Gastrocnemius medialis (tissue), 4 donors: ENCODE measurements at places on chromosomes 6 and 20. TPM values are rescaled to one million over a fixed set of nuclear protein-coding genes. Genes with fewer than 3 reads are reported as not detected.

BPIFB4 gene
- not detected for total RNA-seq

TUBB2B gene
- 3.5 TPM for total RNA-seq

GRCh38 chr6:76779068-76779467, 684.2 kb downstream of the HTR1B start:
- H3K36me3 ChIP-seq = no peaks in the 10 kb centered on the region
- H3K4me3 ChIP-seq = no peak overlapping the region
- no peaks in the 10 kb centered on the region for H3K27me3 ChIP-seq

DNA sequence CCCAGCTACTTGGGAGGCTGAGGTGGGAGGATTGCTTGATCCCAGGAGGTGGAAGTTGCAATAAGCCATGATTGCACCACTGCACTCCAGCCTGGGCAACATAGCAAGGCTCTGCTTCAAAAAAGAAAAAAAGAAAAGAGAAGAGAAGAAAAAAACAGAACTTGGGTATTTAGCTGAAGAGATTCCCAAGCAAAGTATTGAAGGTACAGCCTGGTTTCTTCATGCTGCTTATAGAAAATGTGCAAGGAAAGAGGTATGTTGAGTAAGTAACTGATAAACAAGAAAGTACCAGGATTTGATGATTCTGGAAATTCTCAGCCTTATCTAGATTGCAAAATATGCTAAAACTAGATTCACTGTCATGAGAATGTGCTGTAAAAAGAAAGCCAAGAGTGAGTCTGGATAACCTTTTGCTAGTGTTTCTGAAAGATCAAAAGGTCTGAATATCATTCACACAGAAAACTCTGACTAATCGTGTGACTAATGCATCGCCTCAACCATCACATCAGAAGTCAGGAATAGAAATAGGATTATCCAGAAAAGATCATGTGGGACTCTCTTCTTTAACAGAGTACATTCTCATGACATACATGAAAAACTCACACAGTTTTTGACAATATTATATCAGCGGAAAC, 32.4 kb upstream of the NOP56 start:
- H3K36me3 ChIP-seq = no peaks in the 10 kb centered on the region
- H3K4me3 ChIP-seq = no peak overlapping the region
- no peak overlapping the region for H3K27ac ChIP-seq
- H3K4me1 ChIP-seq = no peaks in the 10 kb centered on the region

GRCh38 chr6:170279426-170279825, 11.5 kb downstream of the DLL1 start:
- DNase-seq = no peak
- H3K27ac ChIP-seq = peak overlapping the region; percentile 89
- H3K27me3 ChIP-seq = no peaks in the 10 kb centered on the region
- peaks cover 26% of the 10 kb centered on the region for H3K4me1 ChIP-seq

GRCh38 chr6:115838763-115839401, 221.8 kb downstream of the FRK start:
- no peak overlapping the region for H3K27ac ChIP-seq
- H3K4me3 ChIP-seq = no peak overlapping the region
- H3K4me1 ChIP-seq = no peaks in the 10 kb centered on the region
- no peak for DNase-seq
- H3K36me3 ChIP-seq = no peaks in the 10 kb centered on the region

DNA sequence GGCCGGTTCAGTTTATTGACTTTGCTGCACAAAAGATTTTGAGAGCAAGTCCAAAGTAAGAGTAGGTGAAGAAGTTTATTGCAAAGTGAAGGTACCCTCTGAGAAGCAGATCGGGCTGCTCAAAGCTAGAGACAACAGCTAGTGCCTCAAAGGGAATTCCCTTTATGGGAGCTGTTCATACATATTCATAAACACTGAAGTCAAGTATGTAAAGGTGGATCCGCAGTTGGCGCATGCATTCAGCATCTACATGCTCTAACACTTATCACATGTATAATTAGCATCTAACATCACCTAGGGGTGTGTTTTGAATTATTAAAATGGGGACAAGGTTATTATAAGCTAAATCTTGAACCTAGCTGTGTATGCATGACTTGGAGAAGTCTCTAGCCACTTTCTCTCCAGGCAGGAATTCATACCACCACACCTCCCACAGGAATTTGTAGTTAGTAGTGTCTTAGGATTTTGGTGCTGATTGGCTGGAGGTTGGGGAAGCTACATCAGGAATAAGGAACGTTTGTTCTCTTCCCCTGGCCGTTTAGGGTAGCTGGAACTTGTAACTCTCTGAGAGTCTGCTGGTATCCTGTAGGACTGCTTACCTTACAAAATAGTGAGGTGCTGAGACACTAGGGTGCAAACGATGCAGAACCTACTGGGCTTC, 1633.9 kb downstream of the GRIK2 start:
- no peak overlapping the region for H3K4me3 ChIP-seq
- H3K36me3 ChIP-seq = no peaks in the 10 kb centered on the region
- no peaks in the 10 kb centered on the region for H3K4me1 ChIP-seq
- H3K27me3 ChIP-seq = no peaks in the 10 kb centered on the region

- H3K36me3 ChIP-seq = no peaks in the 10 kb centered on the region
- no peaks in the 10 kb centered on the region for H3K27me3 ChIP-seq
- no peak for DNase-seq
- H3K4me3 ChIP-seq = no peak overlapping the region
- no peak overlapping the region for H3K27ac ChIP-seq
- H3K4me1 ChIP-seq = peaks cover 10% of the 10 kb centered on the region
These were observed 91.9 kb downstream of the FAM217A start for GRCh38 chr6:3987053-3987452.

DNA sequence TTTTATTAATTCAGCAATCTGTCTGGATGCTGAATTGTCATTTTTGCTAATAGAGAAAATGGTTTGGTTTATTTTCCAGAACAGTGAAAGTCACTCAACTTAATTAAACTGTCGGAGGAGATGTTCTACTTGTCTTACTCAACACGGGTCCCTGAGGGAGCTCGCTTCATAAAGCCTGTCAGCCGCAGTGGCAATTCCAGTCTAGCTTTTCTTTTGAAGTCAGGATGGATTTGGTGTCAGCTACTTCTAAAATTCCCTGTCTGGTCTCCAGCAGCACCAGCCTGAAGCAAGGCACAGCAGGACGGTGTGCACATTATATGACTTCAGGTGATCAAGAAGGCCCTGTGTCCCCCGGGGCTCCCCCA, 261.5 kb downstream of the SLC24A3 start:
- no peak overlapping the region for H3K4me3 ChIP-seq
- no peak for DNase-seq
- no peak overlapping the region for H3K27ac ChIP-seq
- no peaks in the 10 kb centered on the region for H3K36me3 ChIP-seq

DNA sequence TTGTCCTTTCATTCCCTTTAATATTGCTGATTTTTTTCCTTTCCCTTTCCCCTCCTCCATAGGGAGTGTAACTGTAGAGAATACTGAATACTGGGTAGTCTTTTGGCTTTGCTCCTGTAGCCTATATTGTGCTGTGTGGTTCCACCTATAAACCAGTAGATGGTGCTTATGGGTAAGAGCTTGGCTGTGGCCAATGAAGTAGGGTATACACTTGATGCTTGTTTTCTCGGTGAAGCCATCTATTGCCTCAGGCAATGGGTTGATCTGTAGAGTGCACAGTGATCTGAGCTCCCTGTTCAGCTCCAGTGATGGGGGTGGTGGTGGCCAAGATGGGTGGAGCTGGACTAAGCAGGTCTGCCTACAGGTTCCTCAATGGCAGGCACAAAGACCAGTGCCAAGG, 203.3 kb upstream of the IMPG1 start:
- DNase-seq = no peak
- H3K27ac ChIP-seq = no peak overlapping the region
- no peak overlapping the region for H3K4me3 ChIP-seq
- H3K36me3 ChIP-seq = no peaks in the 10 kb centered on the region
- H3K4me1 ChIP-seq = no peaks in the 10 kb centered on the region

GRCh38 chr6:12403201-12403826, 113.2 kb downstream of the EDN1 start:
- no peak overlapping the region for H3K27ac ChIP-seq
- H3K4me1 ChIP-seq = no peaks in the 10 kb centered on the region
- DNase-seq = no peak
- H3K36me3 ChIP-seq = no peaks in the 10 kb centered on the region
- no peak overlapping the region for H3K4me3 ChIP-seq
- H3K27me3 ChIP-seq = no peaks in the 10 kb centered on the region

DNA sequence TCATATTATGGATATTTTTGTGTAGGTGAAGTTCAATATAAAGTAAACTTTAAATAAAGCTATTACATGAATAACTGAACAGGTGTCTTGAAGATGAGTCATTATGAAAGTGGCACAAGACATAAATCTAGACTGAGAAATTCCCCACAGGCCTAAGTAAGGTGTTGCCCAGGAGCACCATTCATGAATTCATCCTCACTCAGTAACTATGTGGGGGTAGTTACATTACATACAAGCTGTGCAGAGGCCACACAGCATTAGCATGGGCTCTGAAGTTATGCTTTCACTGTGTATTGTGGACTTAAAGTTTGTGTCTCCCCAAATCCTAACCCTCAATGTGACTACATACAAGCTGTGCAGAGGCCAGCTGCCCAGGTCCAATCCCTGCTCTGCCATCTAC, 65.9 kb downstream of the BCAS1 start:
- no peak overlapping the region for H3K4me3 ChIP-seq
- no peaks in the 10 kb centered on the region for H3K27me3 ChIP-seq
- no peak overlapping the region for H3K27ac ChIP-seq
- no peaks in the 10 kb centered on the region for H3K36me3 ChIP-seq

DNA sequence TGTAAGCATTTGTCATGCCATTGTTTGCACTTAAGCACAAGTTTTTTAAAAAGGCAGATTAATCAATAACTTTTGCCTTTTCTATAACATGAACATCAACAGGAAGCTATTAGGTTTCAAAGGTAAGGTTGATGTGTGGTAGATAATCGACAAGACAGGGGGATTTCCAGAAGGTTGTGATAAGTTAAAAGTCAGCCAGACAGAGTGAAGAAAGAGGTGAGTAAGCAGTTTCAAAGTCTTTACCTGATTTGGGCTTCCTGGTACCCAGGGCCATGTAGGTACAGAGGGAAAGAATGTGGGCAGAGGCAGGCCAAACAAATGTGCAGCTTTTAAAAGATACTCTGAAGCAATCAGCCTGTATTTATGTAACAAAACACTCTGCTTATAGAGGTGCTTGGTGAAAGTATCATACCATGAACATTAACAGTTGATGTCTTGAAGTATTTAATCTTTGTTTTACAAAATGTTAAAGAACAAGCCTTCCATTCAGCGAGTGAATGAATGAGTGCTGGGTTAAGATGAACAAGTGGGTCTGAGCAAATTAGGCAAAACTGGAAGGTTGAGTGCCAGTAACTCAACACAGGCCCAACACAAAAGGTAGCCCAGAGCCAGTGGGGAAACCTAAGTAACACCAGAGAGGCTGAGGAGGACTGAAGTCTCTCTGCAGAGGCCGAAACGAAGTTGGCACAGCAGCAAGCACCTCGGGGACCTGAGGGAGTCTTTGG, 60.2 kb downstream of the LRRC1 start:
- H3K27ac ChIP-seq = no peak overlapping the region
- no peaks in the 10 kb centered on the region for H3K36me3 ChIP-seq
- no peak for DNase-seq
- no peaks in the 10 kb centered on the region for H3K4me1 ChIP-seq
- H3K27me3 ChIP-seq = no peaks in the 10 kb centered on the region

- no peak overlapping the region for H3K27ac ChIP-seq
- no peaks in the 10 kb centered on the region for H3K4me1 ChIP-seq
- H3K36me3 ChIP-seq = no peaks in the 10 kb centered on the region
- H3K27me3 ChIP-seq = no peaks in the 10 kb centered on the region
- DNase-seq = no peak
- H3K4me3 ChIP-seq = no peak overlapping the region
These were observed 48.6 kb downstream of the CDH4 start for GRCh38 chr20:61300709-61301108.

THEMIS gene
- total RNA-seq = 0.10 TPM

- peaks cover 14% of the 10 kb centered on the region for H3K4me1 ChIP-seq
- H3K27me3 ChIP-seq = no peaks in the 10 kb centered on the region
- DNase-seq = peak; percentile 36
- H3K4me3 ChIP-seq = peak overlapping the region; percentile 91
- H3K27ac ChIP-seq = peak overlapping the region; percentile 96
These were observed 651 bp upstream of the BLTP3A start for GRCh38 chr6:34791164-34791700.

CAGE1 gene
- total RNA-seq = not detected
